ENCODE measurements at places on chromosomes 11 and 22. TPM values are rescaled to one million over a fixed set of nuclear protein-coding genes. Genes with fewer than 3 reads are reported as not detected.

- no peak for DNase-seq
Observed at GRCh38 chr22:32175683-32176644, 16.9 kb upstream of the C22orf42 start.

GRCh38 chr22:28438183-28438768 lies 241.4 kb downstream of the TTC28 start:
- no peak for DNase-seq

DNA sequence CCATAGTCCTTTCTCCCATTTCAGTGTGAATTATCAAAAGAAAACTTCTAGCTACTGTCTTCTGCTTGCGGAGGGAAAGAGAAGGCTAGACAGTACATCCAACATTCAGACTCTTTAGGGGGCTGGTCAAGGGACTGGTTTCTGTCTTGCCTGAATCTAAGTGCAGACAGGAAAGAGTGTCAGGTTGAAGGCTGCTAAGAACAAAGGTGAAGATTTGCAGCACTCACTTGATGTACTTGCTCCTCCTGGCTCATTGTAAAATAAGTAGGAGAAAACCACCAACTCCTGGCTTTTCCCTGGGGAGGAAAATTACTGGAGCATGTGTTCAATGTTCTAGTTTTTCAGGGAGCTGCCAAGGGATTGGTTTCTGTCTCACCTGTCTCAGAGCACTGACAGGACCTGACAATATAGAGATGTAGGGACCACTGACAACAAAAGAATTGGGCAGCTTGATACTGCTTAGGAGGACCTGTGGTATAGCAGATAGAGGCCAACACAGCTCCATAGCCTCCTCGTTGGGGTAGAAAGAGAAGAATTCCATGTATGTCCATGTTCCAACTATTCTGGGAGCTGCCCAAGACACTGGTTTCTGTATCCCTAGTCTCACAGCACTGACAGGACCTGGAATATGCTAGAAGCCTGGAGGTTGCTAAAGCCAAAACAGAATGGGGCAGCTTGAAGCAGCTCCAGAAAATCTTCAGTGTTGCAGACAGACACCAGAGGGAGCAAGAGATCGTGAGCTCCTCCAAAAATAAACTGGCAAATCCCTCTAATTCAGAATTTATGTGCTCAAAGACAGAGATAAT lies 39.7 kb upstream of the MMP12 start:
- DNase-seq: no peak

GRCh38 chr22:29056472-29056871 lies 5.2 kb downstream of the C22orf31 start:
- no peak for DNase-seq

DNA sequence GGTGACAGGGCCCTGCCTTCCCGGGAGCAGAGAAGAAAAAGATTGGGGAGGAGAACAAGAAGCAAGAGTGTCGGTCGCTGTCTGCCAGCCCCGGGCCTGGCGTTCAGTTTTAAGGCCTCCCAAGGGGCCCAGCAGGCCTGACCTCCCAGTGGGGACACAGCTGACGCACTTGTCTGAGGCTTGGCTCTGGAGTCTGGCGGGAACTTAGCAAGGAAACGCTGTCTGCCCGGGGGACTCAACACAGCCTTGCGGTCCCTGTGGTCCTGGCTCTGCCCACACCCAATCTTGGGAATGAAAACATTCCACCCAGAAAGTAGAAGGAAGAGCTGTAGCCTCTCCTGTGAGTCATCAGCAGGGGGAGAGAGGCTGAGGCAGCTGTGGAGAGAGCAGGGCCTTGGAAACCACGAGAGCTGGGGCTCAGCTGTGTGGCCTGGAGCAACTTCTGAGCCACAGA lies 54.4 kb downstream of the TRAF6 start:
- no peak for DNase-seq

DNA sequence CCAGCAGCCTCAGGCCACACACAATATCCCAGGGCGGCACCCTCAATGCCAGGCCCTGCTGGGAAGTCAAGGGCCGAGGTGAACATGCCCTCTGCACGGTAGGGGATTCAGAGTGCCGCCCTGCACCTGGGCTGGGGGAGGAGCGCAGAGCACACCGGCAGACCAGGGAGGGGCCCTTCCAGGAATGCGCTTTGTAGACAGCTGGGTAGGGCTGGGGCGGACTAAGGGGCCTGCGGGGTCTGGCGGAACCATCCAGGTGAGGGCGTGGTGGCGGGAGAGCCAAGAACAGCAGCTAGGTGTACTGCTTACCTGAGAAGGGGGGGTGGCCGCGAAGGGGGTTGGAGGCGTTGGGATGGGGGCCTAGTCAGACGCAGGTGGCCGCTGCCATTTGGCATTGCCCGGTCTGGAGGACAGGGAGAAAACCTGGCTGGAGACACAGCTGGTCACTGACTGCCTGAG lies 26.0 kb downstream of the DUSP8 start:
- no peak for DNase-seq

DNA sequence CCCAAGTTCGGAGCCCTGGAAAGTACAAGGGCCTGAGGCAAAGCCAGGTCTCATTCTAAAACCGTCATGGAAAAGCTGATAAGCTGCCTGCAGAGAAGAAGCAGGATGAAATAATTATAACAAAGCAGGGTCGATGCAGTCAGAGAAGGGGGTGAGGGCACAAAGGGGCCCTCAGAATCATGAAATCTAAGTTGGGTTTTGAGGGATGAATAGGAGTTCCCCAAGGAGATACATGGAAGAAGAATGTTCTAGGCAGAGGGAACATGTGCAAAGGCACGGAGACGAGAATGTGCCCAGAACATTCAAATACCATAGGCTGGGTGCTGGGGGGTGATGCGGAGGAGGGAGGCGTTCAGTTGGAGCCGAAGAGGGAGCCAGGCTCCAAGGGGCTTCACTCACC lies 25.0 kb downstream of the IGLL1 start:
- no peak for DNase-seq

GRCh38 chr11:3203221-3204043 lies 15.2 kb downstream of the MRGPRG start:
- DNase-seq: no peak

Gene SMC1B
- 1.6 TPM for total RNA-seq

Gene FGF4
- not detected for total RNA-seq
